ENCODE measurements at places on chromosomes 1 and 21.

GRCh38 chr1:14699620-14700019 is 101.1 kb downstream of the KAZN start:
- DNase-seq, result no peak

GRCh38 chr21:43733529-43734071 is 14.7 kb downstream of the PDXK start:
- DNase-seq, result no peak

DNA sequence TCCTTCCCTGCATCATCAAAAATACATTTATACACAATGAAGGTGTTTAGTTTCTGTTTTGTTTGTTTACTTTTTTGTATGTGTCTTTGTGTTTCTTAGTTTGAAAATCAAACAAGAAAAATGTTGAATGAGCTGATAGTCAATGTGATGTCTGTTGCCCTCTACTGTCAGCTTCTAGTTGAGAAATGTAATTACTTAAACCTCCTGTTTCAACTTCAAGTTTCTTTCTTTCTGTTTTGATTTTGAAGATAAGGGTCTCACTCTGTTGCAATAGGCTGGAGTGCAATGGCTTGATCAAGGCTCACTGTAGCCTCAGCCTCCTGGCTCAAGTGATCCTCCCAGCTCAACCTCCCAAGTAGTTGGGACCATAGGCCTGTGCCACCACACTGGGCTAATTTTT is 37.5 kb downstream of the SPTA1 start:
- no peak for DNase-seq

GRCh38 chr21:26965907-26966581 is 844 bp downstream of the ADAMTS5 start:
- DNase-seq, result peak; percentile 27

DNA sequence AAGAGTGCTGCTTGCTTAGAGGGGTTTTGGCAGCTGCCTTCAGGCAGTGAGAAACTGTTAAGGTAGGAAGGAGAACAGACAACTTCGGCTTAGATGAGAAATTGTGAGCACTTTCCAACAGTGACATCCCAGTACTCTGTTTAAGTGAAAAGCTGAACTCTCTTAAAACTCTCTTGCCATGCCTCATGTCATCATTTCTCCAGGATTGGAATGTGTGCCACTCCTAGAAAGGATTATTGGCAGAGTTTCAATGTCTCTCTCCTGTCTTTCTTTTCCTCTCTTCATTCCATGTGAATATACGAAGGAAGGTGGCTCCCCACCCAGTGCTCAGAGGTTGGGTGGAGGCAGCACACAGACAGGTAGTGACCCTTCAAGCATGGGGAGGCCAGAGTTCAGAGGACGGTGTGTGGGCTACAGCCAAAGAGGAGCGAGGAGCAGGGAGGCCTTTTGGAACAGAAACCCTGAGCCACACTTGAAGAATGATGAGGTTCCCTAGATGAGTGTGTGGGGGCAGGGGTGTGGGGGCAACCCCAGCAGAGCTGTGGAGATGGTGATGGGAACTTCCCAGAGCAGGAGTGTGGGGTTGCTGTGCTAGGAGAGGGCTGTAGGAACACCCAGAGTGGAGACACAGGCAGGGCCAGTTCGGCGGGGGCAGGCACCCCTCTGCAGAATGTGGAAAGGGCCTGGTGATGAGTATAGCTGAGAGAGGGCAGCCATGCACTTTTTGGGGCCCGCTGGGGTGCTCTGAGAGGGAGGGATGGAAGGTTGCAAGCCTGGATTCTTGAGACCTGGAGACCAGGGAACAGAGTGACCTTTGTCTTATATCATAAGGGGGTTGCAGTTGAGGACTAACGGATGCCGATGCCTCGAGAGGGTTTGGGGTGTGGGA is 58.8 kb downstream of the GALNT2 start:
- no peak for DNase-seq

- DNase-seq, result no peak
Observed at GRCh38 chr1:76336931-76337371, 262.4 kb downstream of the ST6GALNAC3 start.

DNA sequence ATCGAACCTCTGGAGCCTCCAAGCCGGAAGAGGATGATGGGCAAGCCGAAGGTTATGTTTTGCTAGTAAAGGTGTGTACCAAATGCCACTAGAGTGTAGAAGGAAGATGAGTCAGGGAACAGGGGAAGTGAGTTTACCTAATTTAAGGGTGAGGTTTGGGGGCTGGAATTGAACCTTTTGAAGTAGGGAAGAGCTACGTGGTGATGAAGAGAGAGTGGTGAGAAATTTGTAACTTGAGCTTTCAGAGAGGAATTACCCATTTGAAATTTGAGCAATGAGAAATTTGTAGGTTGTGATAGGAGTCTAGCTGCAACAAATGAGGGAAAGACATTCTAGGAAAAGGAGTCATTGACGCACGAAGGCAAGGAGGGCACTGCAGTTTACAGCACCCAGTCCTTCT is 70.0 kb upstream of the TENT5C start:
- no peak for DNase-seq

GRCh38 chr1:227903061-227903521 is 44.6 kb downstream of the WNT9A start:
- no peak for DNase-seq

GRCh38 chr1:202571719-202572339 is 138.4 kb downstream of the SYT2 start:
- DNase-seq, result no peak

- no peak for DNase-seq
Observed at GRCh38 chr1:38151399-38151798, 104.8 kb upstream of the POU3F1 start.

- no peak for DNase-seq
Observed at GRCh38 chr1:11790101-11790879, 15.5 kb downstream of the MTHFR start.

DNA sequence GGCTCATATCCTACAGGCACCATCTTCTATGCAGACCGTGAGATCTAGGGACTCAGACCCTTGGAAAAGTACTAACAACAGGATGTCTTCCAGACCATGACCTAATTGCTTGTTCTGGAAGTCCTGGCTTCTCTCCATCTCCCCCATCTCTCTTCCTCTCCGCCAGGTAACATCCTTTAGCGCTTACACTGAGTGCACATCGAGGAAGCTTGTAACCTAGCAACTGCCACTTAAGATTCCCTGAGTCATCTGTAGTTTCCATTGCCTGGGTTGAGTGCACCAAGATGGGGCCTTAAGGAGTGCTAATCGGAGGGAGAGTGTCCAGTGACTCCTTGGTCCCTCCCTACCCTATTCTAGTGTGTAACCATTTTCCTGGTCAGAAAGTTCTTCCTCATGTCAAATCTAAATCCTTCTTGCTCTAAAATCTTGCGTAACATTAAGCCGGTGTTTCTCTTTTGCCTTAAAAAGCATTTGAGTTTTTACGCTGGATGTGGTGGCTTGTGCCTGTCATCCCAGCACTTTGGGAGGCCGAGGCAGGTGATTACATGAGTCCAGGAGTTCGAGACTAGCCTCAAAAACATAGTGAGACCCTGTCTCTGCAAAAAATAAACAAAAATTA is 9.7 kb downstream of the KLHDC8A start:
- no peak for DNase-seq

DNA sequence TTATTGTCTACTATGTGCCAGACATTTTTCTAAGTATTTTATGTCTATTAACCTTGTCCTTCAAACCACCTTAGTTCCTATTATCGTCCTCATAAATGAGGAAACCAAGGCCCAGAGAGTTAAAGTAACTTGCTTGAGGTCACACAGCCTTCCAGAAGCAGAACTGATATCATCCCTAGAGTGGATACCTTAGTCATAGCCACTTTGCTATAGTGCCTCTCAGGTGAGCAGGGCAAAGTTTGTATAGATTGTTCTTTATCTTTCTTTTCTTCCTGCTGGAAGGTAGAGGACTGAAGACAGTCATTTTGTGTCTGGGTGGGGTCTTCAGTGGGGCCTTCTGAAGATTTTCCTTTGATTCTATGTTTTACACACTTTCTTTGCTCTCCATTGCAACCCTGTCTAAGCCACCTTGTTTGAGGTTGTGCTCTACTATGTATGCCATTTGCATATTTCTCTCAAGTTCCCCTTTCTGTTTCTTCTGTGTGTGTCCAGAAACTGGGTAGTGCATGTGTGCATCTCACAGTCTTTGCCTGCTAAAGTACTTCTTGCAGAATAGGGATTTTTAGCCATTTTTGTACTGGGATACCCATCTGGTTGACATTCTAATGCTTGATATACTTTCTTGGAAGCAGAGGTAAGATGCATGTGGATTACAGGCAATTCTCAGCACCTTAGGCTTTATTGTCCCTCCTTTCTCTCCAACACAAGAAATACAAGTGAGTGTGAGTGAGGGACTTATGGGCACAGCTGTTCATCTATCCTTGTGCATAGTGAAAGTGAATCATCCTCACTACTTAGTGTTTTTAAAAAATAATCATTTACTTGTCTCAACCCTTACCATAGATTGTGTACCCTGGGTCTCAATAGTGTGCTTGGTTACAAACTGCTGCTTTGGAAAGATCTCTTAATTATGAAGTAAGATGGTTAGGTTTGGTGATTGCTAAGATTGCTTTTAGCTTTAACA is 207.6 kb upstream of the HMCN1 start:
- DNase-seq, result no peak

DNA sequence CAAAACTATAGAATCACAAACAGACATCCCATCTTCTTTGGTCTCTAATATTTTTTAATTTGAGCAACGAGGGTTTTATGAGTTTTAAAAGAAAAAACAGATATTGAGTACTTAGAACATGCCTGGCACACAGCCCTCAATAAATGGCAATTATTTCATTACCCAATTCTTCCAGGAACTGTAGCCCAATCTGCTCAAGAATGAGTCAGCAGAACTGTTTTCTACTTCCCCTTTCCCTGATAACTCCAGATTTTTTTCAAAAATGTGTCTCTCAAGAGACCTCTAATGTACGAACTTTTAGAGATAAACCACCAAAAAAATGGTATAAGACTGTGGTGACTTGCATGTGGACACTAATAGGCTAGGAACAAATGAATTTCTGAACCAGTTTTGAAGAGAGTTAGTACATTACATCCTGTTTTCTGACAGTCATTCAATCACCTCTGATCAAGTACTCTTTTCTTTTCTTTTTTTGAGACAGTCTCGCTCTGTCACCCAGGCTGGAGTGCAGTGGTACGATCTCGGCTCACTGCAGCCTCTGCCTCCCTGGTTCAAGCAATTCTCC is 11.5 kb downstream of the ABL2 start:
- DNase-seq, result no peak

DNA sequence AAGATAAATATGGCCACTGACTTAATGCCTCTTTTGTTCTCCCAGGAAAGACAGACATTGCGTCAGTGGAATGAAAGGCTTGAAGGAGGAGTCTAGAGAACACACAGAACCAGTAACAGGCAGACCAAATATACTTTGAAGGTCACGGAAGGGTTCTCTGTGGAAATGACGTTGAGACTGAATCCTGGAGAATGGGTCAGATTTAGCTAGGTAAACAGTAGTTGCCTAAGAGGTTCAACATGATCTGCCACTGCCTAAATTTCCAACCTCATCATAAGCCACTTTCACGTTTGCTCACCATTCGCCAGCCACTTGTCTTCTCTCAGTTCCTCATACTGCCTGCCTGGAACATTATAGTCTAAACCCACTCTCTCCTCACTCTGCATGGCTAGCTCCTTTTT is 20.5 kb downstream of the PLA2G4A start:
- no peak for DNase-seq

GRCh38 chr1:22941257-22941656 is 31.4 kb downstream of the LACTBL1 start:
- no peak for DNase-seq

- no peak for DNase-seq
Observed at GRCh38 chr1:221440658-221441057, 301.2 kb downstream of the DUSP10 start.

- no peak for DNase-seq
Observed at GRCh38 chr1:59204001-59204400, 92.9 kb upstream of the FGGY start.

GRCh38 chr21:33069994-33070743 is at the start of gene OLIG1:
Gene OLIG1, plus strand, starts transcription at chr21:33070141. Its CDS starts 106 bp downstream, at chr21:33070247.
- peak; percentile 41 for DNase-seq

DNA sequence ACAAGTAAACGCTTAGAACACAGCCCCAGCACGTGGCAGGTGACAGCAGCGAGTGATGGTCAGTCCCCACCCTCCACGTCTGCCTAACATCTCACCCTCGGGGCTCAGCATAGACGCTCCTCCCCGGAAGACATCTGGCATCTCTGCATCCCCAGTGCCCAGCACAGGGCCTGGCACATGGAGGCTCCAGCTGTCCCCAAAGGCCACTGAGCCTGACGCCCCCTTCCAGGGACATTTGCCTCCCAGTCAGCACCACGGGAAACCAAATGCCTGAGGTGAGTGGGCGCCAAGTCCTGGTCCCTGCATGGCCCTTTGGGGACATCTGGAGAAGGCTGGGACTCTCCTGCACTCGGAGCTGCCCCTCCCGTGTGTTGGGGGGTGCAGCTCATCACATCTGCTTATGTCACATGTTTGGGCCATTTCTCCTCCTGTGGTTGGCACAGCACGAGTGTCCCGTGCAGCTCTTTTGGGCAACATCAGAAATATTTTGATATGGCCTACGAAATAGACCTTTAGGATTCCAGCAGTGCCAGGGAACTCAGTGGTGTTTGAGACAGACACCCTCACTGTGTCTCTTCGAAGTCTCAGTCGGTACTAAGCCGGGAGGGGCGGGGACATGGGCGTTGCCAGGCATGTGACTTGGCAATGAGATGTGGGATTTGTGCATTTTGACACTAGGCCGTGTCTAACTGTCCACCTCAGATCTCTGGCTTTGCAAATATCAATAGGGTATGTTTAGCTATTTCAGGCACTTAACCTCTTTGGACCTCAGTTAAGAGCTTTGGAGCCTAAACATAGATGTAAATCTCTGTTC is 315.0 kb downstream of the PTPRU start:
- DNase-seq, result no peak

GRCh38 chr21:35398346-35398982 is 349.4 kb upstream of the RUNX1 start:
- no peak for DNase-seq

GRCh38 chr1:178465011-178465410 is 31.8 kb downstream of the CLEC20A start:
- DNase-seq, result no peak

GRCh38 chr1:92953491-92953890 is 7.8 kb downstream of the DIPK1A start:
- no peak for DNase-seq

GRCh38 chr1:228871314-228872061 is 136.2 kb downstream of the RHOU start:
- no peak for DNase-seq
